Stimulated activated CD4-positive, alpha-beta T cell treated with anti-CD3 and anti-CD28 coated beads, Interleukin-1b, Interleukin-23, amount 100 ng/mL, for 24 hours (primary cell): ENCODE measurements at places on chromosomes 11 and 22.

DNA sequence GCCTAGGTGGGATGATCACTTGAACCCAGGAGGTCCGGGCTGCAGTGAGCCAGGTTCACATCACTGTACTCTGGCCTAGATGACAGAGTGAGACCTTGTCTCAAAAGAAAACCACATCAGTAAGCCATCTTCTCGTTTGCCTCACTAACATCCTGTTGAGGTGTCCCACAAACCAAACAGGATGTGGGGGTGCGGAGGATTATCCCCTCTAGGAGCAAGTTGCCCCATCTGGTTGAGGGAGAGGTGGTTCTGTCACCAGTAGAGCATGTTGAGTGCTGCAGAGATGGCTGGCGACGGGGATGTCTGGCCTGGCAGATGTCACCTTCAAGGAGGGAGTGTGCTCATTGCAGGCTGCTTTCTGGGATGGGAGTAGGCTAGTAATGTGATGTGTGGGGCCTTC, 72.4 kb downstream of the ZNRF3 start:
- peak; percentile 29 for DNase-seq

GRCh38 chr22:23199159-23199558, 18.9 kb downstream of the BCR start:
- no peak for DNase-seq

GRCh38 chr11:8247312-8247711, 16.4 kb downstream of the LMO1 start:
- no peak for DNase-seq

DNA sequence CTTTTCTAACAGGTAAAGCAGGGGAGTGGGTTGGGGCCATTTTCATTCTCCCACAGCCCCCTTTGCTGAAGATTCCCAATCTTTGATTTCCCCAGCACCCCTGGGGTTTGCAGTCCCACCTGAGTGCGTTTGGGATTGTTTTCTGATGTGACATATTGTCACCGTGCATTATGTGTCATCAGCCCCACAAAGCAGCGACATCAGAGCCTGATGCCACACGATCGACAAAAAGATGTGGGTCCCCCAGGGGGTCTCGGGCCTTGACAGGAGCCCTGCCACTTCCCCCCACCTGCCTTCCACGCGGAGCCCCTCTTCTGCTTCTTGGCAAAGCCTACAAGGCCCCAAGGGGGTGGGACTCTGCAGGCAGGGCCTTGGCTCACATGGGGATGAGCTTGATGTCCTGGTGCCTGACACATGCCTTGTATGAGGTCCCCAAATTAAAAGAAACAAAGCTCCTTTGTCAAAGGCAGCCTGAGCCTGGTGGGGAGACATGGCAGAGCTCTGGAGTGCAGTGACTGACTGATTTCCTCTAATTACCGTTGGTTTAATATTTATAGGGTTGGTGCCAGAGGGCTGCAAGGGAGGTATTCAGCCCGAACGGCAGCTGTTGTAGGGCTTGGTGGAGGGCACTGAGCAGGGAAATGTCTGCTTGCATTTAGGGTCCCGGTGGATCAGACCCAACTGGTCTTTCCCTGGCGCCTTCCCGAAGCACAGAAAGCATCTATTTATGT, 149.2 kb downstream of the MIAT start:
- no peak for DNase-seq

GRCh38 chr11:47391077-47391583, 12.8 kb upstream of the SPI1 start:
- no peak for DNase-seq

DNA sequence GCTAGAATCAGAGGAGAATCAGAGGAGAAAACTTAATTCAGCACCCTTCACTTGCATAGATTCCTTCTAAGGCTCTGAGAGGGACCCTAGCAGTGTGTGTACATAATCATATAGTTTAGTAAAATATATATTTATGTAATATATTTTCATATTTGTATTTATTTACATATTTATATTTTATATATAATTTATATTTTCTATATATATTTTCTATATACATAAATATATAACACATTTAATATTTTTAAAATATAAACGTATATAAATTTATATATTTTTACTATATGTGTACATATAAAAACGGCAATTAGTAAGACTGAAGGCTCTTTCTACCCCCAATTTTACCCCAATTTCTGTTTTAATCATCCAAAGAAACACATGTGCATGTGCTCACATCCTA, 80.3 kb downstream of the NXPE2 start:
- no peak for DNase-seq

DNA sequence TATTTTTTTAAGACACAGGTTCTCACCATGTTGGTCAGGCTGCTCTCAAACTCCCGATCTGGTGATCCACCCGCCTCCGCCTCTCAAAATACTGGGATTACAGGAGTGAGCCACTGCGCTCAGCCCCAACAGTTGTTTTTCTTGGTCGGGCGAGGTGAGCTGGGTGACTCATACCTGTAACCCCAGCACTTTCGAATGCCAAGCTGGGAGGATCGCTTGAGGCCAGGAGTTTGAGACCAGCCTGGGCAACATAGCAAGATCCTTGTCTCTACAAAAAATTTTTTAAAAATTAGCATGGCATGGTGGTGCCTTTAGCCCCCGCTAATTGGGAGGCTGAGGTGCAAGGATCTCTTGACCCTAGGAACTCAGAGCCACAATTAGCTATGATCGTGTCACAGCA, 7.0 kb upstream of the NF2 start:
- no peak for DNase-seq
